ENCODE measurements at places on chromosomes 2 and 18.

DNA sequence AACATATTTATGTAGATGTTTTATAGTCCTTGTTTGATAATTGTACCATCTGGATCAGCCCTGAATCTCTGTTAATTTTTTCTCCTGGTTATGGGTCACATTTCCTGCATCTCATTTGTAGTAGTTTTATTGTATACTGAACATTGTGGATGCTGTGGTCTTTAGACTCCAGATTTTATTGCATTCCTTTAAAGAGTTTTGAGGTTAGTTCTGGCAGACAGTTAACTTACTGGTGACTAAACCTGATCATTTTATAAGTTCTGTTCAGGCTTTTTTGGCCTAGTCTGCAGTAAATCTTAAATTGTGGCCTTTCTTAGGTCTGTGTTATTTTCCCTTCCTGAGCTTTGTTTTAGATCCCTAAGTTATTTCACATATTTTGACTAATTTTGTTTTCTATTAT lies 84.3 kb downstream of the FANCL start:
- DNase-seq, result no peak

DNA sequence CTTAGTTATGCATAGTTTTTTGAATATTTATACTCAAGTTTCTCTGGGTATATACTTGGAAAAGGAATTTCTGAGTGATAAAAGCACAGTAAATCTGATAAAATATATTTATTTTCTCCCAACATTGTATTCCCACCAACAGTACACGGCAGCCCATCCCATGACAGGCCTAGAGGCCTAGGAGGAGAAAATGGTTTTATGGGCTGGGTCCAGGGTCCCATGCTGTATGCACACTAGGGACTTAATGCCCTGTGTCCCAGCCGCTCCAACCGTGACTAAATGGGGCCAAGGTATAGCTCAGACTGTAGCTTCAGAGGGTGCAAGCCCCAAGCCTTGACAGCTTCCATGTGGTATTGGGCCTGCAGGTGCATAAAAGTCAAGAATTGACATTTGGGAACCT lies 1007.7 kb downstream of the DSC3 start:
- no peak for DNase-seq

GRCh38 chr18:42030586-42031182 lies 75.7 kb downstream of the PIK3C3 start:
- DNase-seq, result no peak

- no peak for DNase-seq
Observed at GRCh38 chr2:20580690-20581437, 70.0 kb downstream of the HS1BP3 start.

DNA sequence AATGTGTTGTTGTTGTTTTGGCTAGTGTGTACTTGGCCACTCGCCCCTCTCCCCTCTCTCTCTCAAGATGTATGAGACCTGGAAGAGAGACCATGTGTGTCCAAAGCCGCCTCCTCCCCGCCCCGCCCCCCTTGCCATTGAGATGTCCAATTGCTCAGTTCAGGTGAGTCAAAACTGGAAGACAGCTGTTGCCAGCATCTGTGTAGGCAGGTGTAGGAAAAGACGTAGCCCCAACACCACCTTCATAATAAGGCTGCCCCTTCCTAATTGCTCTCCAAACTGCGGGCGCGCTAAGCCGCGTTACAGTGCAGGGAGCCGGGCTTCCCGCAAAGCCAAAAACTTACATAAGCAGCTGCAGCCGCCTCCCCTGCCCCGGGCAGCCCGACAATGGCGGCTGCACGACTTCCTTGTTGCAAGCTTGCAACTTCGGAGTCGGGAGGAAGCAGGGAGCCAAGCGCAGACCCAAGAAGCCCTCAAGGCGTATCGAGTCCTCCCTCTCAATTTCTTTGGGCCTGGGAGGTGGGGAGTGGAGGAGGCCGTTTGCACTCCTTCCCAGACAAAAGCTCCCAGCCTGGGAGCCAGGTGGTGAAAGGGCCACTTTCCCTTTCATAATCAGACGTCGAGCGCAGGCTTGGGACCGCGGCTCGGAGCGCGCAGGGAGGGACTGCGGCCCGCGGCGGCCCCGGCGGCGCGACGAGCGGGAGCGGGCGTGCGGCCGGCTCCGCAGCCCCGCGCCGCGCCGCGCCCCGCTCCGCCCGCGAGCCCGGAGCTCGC lies 882 bp downstream of the ZBTB14 start:
- peak; percentile 31 for DNase-seq

DNA sequence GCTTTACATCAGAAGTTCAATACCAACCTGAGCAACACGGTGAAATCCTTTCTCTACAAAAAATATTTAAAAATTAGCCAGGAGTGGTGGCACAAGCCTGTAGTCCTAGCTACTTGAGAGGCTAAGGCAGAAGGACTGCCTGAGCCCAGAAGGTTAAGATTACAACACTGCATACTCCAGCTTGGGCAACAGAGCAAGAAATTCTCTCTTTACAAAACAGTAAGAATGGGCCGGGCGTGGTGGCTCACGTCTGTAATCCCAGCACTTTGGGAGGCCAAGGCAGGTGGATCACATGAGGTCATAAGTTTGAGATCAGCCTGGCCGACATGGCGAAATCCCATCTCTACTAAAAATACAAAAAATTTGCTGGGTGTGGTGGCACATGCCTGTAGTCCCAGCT lies 113.2 kb downstream of the USP34 start:
- no peak for DNase-seq

- no peak for DNase-seq
Observed at GRCh38 chr2:85394976-85395375, 15.2 kb downstream of the CAPG start.

DNA sequence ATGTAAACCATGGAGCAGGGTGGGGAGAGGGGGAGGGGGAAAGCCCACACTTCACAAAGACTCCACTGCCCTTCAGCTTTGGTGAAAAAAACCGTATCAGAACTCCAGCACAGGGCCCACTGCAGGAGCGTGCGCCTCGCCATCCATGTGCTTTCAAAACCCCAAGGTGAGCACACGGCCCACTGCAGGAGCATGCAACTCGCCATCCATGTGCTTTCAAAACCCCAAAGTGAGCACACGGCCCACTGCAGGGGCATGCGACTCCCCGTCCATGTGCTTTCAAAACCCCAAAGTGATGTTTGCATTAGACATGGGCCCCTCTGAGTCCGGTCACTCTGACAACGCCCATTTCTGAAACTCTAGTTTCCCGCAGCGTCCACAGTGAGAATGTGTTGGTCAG lies 7.8 kb downstream of the TXNL4A start:
- DNase-seq, result no peak

- no peak for DNase-seq
Observed at GRCh38 chr18:79348066-79348465, 47.7 kb upstream of the NFATC1 start.

DNA sequence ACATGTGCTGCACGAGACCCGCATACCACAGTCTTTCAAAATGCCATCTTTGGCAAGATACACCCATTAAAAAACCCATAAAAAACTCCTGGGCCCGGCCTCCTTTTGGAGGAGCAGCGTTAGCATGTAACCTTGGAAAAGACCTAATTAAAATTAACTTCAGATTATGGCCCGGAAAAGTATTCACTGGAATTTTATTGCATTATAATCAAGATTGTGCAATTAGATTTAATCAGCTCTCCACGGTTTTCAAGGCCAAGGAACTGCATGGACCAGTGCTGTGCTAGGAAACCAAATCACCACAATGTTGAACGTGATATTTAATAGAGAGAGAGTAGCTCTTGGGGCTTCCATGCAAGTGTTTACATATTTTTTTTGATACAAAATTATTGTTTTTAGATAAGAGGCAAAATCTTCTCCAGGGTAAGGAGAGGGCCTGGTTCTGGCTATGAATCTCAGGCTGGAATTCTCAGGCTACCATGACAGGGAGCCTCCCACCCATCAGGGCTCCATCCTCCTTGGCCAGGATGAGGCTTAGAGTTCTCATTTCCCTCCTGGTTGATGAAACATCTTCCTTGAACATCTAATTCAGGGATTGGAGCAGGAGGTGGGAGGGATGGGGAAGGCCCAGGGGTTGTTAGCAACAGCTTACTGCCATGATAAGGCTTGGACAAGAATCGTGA lies 82.0 kb upstream of the TTC39C start:
- no peak for DNase-seq

DNA sequence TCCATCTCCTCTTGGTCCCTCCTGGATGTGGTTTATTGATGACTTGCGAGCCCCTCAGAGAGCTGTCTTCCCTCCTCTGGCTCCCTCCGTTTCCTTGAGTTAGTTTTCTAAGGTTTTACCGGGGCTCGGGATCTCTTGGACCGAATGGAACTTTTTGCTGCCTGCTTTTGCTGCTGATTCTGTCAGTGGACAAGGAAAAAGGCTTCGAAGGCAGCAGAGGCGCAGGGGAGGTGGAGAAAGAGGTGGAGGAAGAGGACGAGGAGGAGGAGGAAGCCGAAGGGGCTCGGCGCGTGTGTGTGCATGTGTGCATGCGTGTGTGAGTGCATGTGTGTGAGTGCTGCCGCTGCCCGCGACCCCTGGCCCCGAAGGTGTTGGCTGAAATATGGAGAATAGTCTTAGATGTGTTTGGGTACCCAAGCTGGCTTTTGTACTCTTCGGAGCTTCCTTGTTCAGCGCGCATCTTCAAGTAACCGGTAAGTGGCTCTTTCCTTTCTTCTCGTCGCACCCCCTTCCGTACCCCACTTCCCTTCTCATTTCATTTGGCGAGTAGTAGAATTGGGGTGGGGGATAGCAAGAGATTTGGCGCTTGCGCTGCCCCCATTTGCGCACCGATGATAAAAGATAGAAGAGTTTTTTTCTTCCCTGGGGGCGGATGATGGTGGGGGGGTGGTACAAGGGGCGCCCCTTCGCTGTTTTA lies 557 bp downstream of the DCC start:
- no peak for DNase-seq

- no peak for DNase-seq
Observed at GRCh38 chr18:34592961-34593382, 117.1 kb upstream of the DTNA start.

DNA sequence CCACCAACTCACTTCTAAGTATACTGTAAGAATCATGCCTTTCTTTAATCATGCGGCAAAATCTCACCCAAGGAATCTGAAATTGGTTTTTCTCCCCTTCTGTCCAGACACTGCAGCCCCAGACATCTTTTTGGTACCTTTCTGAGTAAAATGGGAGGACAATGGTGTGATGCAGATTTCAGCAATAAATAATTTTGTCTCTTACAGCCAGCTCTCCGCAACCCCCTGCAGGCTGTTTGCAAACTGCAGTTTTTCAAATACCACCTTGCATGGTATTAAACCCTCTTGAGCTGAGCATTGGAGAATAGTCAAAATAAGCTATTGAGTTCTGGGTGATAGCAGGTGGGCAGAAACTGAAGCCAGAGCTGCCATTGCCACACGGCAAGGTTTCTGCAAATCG lies 32.2 kb downstream of the GPR39 start:
- DNase-seq, result no peak

DNA sequence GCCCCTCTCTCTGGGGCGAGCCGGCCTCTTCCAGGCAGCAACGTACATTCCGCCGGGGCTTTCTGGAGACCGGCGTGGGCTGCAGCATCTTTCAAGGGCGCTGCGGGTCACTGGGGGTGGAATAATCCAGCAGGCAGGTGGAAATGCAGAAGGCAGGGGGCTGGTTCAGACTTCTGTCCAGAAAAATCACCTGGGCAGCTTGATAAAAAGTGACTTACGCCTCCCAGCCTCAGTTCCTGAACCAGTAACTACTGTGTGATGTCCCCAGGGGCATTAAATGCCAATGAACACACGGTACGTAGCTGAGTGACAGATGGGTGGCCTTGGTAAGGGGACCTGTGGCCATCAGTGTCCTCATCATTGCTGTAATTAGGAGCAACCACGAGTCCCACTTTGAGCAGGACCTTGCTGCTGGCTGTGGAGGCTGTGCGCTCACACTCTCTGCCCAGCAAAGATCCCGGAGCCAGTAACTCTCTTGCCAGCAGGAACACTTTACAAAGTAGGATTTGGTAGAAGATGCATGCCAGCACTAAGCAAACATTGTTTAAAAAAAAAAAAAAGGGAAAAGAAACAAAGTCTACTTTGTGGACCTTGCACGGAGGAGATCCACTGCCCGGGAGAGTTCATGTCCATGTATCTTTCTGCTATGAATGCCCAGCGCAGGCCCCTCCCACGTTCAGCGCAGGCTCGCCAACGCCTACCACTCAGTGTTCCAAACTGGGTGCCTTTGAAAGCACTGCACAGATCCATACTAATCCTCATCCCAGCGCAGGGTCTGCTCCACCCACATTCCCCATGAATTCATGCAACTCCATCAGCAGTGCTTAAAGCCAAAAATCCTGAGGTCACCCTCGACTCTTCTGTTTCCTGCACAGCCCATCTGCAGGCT lies 177.3 kb downstream of the HDAC4 start:
- DNase-seq, result no peak

- no peak for DNase-seq
Observed at GRCh38 chr2:145302886-145303285, 783.0 kb upstream of the ZEB2 start.

- no peak for DNase-seq
Observed at GRCh38 chr18:74803769-74804168, 206.1 kb downstream of the ZNF407 start.

- no peak for DNase-seq
Observed at GRCh38 chr2:96156011-96156820, 11.0 kb upstream of the DUSP2 start.

- DNase-seq, result no peak
Observed at GRCh38 chr2:190682168-190682567, 33.3 kb downstream of the NAB1 start.
